Natural killer cell (primary cell): ENCODE measurements at places on chromosomes 3 and 15.

DNA sequence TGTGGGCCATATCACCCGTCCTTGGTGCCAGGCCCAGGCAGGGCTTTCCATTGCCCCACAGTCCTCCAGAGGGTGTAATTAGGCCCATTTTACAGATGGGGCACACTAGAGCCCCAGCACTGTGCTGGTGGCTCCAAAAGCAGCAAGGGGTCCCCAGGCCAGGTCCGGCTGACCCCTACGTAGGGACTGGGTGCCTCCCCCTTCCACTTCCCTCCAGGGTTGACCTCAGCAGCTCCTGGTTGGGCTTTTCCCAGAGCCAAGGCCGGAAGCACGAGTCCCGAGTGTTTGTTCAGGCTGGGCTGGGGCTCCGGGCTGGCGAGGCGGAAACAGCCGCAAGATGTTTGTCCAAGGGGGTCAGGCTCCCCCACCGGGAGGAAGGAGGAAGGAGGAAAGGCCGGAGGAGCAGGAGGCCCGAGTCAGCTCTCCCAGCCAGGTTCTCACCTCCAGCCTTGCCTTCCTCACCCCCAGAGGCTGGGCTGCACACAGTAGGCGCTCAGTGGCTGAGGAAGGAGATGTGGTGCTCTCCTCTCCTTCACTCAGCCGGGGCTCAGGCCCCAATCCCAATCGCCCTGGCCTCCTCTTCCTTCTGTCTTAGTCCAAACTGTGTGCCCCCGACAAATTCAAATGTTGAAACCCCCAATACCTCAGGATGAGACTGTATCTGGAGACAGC lies 17.1 kb upstream of the PLXND1 start:
- H3K27me3 ChIP-seq: no peaks in the 10 kb centered on the region
- DNase-seq: no peak
- H3K27ac ChIP-seq: no peak overlapping the region
- peaks cover 53% of the 10 kb centered on the region for H3K4me1 ChIP-seq
- H3K36me3 ChIP-seq: no peaks in the 10 kb centered on the region
- H3K4me3 ChIP-seq: no peak overlapping the region

- no peaks in the 10 kb centered on the region for H3K4me1 ChIP-seq
- no peaks in the 10 kb centered on the region for H3K36me3 ChIP-seq
- DNase-seq: no peak
- no peaks in the 10 kb centered on the region for H3K27me3 ChIP-seq
- no peak overlapping the region for H3K27ac ChIP-seq
- H3K4me3 ChIP-seq: no peak overlapping the region
These were observed 129.0 kb downstream of the SEMA6D start for GRCh38 chr15:47846128-47846868.

GRCh38 chr15:92425578-92426225 lies 32.0 kb downstream of the ST8SIA2 start:
- H3K36me3 ChIP-seq: no peaks in the 10 kb centered on the region
- peaks cover 5% of the 10 kb centered on the region for H3K27me3 ChIP-seq
- H3K4me3 ChIP-seq: no peak overlapping the region
- peaks cover 4% of the 10 kb centered on the region for H3K4me1 ChIP-seq
- H3K27ac ChIP-seq: no peak overlapping the region

- no peaks in the 10 kb centered on the region for H3K36me3 ChIP-seq
- H3K4me1 ChIP-seq: no peaks in the 10 kb centered on the region
- no peak for DNase-seq
- no peak overlapping the region for H3K27ac ChIP-seq
- no peaks in the 10 kb centered on the region for H3K27me3 ChIP-seq
These were observed 23.2 kb downstream of the MAPK6 start for GRCh38 chr15:52042051-52042851.

GRCh38 chr3:186067360-186068242 lies 41.3 kb downstream of the ETV5 start:
- no peak overlapping the region for H3K27ac ChIP-seq
- DNase-seq: no peak
- H3K4me3 ChIP-seq: peak overlapping the region; percentile 0
- H3K27me3 ChIP-seq: no peaks in the 10 kb centered on the region
- no peaks in the 10 kb centered on the region for H3K4me1 ChIP-seq

DNA sequence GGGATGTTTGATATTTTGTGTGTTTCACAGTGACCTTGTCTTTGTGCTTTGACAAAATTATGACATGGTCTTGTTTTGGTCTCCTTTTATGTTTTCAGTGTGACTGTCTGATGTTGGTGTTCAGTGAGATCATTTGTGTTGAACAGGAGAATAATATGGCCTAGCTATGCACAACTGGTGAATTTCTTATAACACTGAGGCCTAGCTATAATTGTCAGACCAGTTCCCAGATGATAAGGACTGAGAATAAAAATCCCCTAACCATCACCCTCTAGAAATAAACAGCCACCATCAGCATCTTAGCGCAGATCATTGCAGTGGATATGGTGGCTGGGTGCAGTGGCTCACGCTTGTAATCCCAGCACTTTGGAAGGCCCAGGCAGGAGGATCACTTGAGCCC lies 66.8 kb upstream of the LIMD1 start:
- H3K36me3 ChIP-seq: peaks cover 23% of the 10 kb centered on the region
- no peak overlapping the region for H3K27ac ChIP-seq
- no peak overlapping the region for H3K4me3 ChIP-seq
- no peaks in the 10 kb centered on the region for H3K27me3 ChIP-seq
- DNase-seq: no peak
- no peaks in the 10 kb centered on the region for H3K4me1 ChIP-seq

DNA sequence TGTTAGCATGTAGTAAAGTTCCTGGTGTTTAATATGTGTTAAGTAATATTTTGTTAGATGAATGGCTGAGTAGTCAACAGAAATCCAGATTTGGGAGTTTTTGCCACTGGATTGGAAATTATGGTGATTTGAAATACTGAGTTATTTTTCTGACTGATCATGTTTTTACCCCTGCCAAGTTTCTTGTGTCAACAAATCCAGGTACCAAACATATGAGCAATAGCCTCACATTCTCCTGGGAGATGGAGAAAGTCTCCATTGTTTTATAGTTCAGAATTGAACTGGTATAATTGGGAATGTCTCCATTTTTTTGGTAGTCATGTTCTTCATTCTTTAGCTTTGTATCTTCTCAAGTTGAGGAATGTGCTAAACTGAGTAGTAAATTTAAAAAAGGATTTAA lies 767.2 kb upstream of the LMCD1 start:
- H3K27me3 ChIP-seq: no peaks in the 10 kb centered on the region
- DNase-seq: no peak
- H3K36me3 ChIP-seq: no peaks in the 10 kb centered on the region
- H3K4me3 ChIP-seq: no peak overlapping the region
- H3K27ac ChIP-seq: no peak overlapping the region

DNA sequence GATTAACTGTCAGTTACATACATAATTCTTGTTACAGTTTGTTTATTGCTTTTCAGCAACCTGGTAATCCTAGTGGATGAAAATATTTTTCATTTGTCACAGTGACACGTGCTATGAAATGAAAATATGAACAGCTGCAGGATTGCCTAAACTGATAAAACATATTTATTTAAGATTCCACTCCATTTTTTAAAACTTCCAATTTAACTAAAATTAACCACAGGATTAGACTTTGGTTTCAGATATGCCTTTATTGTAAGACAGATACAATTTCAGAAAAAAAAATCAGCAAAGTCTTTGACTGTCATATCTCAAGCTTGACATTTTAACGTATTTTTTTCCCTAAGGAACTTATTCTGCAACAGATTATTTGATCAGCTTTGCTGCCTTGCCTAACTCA lies 550.7 kb downstream of the ROBO1 start:
- no peaks in the 10 kb centered on the region for H3K4me1 ChIP-seq
- no peaks in the 10 kb centered on the region for H3K27me3 ChIP-seq
- no peak overlapping the region for H3K27ac ChIP-seq
- no peak overlapping the region for H3K4me3 ChIP-seq
- DNase-seq: no peak

GRCh38 chr15:64686130-64686735 lies 89.2 kb downstream of the RBPMS2 start:
- no peak overlapping the region for H3K4me3 ChIP-seq
- H3K36me3 ChIP-seq: peaks cover 66% of the 10 kb centered on the region
- H3K27me3 ChIP-seq: no peaks in the 10 kb centered on the region
- no peak overlapping the region for H3K27ac ChIP-seq
- peaks cover 2% of the 10 kb centered on the region for H3K4me1 ChIP-seq

DNA sequence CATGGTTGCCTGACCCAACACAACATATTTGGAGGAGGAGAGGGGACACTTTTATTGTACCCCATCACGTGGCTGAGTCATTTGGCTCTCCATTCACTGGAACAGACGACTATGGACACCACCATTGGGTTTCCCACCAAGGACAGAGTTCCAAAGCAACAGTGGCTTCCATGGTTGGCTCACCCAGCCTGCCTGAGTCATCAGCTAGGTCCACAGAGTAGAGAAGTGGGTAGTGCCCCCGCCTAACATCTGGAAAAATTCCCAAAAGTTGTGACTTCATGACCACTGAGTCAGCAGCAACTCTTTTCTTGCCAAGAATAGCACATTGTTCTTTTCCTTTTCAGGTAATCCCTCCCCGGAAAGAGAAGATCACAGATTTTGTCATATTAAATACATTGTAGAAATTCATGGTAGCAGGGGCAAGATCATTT lies 3.0 kb upstream of the PPP1R2 start:
- DNase-seq: no peak
- H3K4me1 ChIP-seq: peaks cover 60% of the 10 kb centered on the region
- H3K36me3 ChIP-seq: no peaks in the 10 kb centered on the region
- peak overlapping the region; percentile 67 for H3K27ac ChIP-seq

DNA sequence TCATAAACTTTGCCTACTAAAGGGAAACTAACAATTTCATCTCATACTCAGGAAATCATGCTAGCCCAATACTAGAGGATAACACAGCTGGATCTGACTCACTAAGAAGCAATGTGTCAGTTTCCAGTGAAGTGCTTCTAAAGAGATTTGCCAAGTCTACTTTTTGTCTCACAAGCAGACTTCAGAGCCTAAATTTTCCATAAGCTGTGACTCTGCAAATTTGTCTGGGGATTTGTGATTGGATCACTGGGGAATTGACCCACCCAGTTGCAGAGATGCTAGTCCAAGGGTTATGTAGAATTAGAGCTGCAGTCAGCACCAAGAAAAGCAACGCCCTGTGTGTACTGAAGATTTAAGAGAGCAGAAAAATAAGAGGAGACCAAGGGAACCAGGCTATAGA lies 647.1 kb downstream of the NTRK3 start:
- no peaks in the 10 kb centered on the region for H3K36me3 ChIP-seq
- H3K27me3 ChIP-seq: no peaks in the 10 kb centered on the region
- H3K4me3 ChIP-seq: no peak overlapping the region
- no peak for DNase-seq

GRCh38 chr3:40871394-40871793 lies 327.9 kb upstream of the CTNNB1 start:
- DNase-seq: no peak
- H3K36me3 ChIP-seq: no peaks in the 10 kb centered on the region
- no peaks in the 10 kb centered on the region for H3K4me1 ChIP-seq
- no peaks in the 10 kb centered on the region for H3K27me3 ChIP-seq
- no peak overlapping the region for H3K4me3 ChIP-seq

DNA sequence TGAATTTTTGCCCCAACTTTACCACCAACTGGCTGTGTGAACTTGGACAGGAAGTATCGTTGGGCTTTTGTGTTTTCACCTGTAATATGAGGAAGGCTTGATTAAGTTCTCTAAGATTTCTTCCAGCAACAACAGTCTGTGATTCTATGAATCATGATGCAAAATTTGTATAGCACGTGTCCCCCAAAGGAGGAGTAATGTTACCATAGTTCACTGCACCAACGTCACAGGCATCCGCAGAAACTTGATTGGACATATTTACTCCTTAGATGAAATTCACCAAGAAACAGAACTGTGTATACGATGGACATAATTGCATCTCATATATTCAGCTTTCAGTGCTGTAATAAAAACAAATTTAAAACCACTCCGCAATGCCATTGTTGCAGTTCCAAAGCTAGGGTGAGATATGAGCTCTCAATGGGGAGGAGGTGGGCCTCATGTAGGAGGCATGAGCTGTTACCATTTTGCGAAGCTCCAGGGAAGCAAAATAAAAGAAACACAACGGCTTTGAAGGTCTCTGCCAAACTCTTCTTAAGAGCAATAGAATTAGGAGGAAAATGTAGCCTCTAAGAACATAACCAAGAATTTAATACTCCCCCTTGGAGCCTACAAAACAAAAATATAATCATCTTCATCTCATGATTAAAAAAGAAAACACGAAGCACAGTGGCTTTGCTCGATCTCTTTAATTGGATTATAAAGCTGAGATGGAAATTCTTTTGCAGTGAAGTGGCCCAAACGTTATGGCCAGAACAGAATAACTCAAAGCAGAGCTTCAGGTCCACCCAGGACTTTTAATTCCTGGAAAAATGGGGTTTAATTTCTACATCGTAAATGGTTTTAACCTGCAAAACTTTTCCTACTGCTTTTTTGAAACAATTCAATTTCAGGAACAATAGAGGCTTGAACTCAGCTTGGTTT lies 80.7 kb downstream of the CHST2 start:
- no peak overlapping the region for H3K4me3 ChIP-seq
- no peak for DNase-seq
- no peaks in the 10 kb centered on the region for H3K36me3 ChIP-seq
- H3K27ac ChIP-seq: no peak overlapping the region

- no peak overlapping the region for H3K27ac ChIP-seq
- DNase-seq: no peak
- H3K4me1 ChIP-seq: peaks cover 16% of the 10 kb centered on the region
- peaks cover 18% of the 10 kb centered on the region for H3K27me3 ChIP-seq
These were observed 3.0 kb downstream of the DGKG start for GRCh38 chr3:186359078-186359477.

DNA sequence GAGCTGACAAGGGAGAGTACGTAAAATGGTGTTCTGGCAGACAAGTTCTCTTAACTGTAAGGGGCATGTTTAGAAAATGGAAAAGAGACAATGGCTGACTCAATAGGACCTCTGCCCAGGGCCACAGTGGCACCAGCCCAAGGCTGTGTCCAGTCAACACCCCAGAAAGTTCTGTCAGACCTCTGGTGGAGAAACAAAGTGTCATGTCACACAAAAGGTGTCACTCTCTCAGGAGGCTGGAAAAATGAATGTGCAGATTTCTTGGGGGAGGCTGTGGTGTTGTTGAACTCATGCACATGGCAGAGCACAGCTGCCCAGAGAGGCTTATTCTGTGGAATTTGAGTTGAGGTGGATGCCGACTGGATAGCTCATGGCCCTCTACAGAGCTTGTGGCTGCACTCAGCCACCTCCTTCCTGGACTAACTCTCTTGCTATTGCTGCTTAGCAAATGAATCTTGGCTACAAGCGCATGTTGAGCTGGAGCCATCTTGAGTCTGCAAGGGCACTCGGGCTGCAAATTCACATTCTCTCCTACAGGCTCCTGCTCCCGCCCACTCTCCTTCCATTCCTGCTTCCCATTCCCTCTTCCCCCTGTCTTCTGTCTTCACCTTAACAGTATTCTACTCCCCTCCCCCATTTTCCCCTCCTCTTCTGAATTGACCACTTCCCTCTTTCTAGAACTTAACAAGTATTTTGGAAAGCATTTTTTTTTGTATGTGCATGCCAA lies 55.8 kb upstream of the SLC7A14 start:
- H3K4me1 ChIP-seq: no peaks in the 10 kb centered on the region
- no peaks in the 10 kb centered on the region for H3K27me3 ChIP-seq
- H3K4me3 ChIP-seq: no peak overlapping the region

- H3K27ac ChIP-seq: no peak overlapping the region
- H3K4me3 ChIP-seq: no peak overlapping the region
- no peaks in the 10 kb centered on the region for H3K4me1 ChIP-seq
These were observed 133.3 kb downstream of the MYLK start for GRCh38 chr3:123750659-123751420.

GRCh38 chr3:16548721-16549120 lies 35.2 kb upstream of the RFTN1 start:
- H3K4me3 ChIP-seq: no peak overlapping the region
- no peak overlapping the region for H3K27ac ChIP-seq
- no peak for DNase-seq
- peaks cover 38% of the 10 kb centered on the region for H3K4me1 ChIP-seq
